Mesenteric fat pad (tissue), 1 donor: ENCODE measurements at places on chromosomes 2 and 18. TPM values are rescaled to one million over a fixed set of nuclear protein-coding genes. Genes with fewer than 3 reads are reported as not detected.

Gene ATP8B1
- total RNA-seq, result 7.8 TPM

Gene ICA1L
- total RNA-seq, result 5.3 TPM

Gene DNAJC27
- 10.5 TPM for total RNA-seq

Gene NCKAP5
- total RNA-seq, result 1.7 TPM

Gene PLB1
- 6.3 TPM for total RNA-seq

Gene GPR35
- 1.9 TPM for total RNA-seq

Gene KCNG2
- 0.51 TPM for total RNA-seq

Gene GALM
- 16.3 TPM for total RNA-seq

Gene CIB4
- not detected for total RNA-seq

Gene POTEJ
- total RNA-seq, result not detected

Gene TPGS2
- 72.8 TPM for total RNA-seq

Gene UGT1A5
- not detected for total RNA-seq

Gene CHST10
- total RNA-seq, result 4.1 TPM

Gene NEMP2
- total RNA-seq, result 6.5 TPM

Gene MAL
- not detected for total RNA-seq

Gene IL1F10
- total RNA-seq, result not detected

Gene ASAP2
- 22.9 TPM for total RNA-seq

Gene LANCL1
- total RNA-seq, result 32.8 TPM

Gene FAM228A
- 3.2 TPM for total RNA-seq

Gene PROKR1
- 1.3 TPM for total RNA-seq
